ENCODE measurements at places on chromosomes 2 and 18.

GRCh38 chr2:239876271-239876947 lies 148.7 kb downstream of the NDUFA10 start:
- no peak for DNase-seq

- no peak for DNase-seq
Measured at GRCh38 chr18:36798738-36799473, 29.9 kb downstream of the TPGS2 start.

GRCh38 chr2:45373534-45373933 lies 237.5 kb downstream of the SRBD1 start:
- no peak for DNase-seq

DNA sequence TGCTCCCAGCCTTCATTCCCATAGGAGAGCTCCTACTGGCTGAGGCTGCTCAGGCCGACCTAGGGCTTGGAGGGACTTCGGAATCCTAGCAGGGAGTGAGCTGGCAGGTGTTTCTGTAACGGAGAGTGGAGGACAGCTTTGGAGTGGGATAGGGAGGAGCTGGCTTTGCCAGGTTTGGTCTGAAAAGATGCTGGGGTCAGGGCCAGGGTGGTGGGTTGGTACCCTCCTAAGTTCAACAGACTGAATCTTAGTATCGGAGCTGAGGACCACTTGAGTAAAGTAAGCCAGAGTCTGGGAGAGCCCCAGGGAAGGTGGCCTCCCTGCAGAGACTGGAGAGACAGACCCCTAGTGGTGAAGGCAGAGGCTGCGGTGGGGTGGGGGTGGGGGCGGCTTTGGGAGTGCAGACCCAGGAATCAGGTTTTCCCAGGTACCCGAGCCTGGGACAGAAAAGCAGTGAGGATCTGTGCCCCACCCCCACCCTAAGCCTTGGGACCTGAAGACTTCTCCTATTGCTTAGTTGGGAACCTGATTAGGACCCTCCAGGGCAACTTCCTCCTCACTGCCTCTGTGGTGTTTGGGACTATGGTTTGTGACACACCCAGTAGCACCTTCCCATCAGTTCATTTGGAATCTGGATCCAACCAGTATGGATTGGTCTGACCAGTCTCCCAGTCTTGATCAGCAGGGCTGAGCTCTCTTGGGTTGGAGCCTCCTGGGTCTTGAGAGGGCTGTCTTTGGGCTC lies 3.0 kb downstream of the CNNM4 start:
- no peak for DNase-seq

GRCh38 chr2:121804340-121804739 lies 48.9 kb downstream of the TSN start:
- no peak for DNase-seq

DNA sequence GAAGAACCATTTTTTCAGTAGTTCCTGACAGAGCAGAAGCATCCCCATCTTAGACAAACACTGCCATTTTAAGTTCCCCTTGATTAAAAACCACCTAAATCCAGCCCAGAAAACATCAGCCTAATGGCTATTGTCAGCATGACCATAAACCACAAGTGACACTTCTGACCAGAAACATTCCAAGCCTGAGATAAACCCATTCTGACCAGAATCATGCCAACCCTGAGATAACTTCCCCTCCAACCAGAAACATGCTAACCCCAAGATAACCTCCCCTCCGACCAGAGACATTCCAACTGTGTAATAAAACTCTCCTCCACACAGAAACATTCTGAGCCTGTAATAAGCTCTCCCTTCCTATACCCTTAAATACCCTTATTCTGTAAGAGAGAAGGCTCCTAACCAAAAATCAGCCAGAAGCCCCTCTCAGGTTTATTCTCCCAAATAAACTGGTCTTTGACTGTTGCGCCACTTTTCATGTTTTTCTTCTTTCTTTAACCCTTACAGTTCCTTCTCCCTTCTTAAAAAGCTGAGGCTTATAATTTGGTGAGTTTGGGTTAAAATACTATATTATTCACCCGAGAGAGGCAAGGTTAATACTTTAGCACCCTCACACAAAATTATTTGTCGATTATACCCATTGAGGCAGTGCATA lies 149.7 kb downstream of the HNMT start:
- DNase-seq, result no peak

- peak; percentile 16 for DNase-seq
Measured at GRCh38 chr18:41992703-41993102, 37.7 kb downstream of the PIK3C3 start.

- DNase-seq, result no peak
Measured at GRCh38 chr2:151670846-151671597, 63.3 kb downstream of the NEB start.

DNA sequence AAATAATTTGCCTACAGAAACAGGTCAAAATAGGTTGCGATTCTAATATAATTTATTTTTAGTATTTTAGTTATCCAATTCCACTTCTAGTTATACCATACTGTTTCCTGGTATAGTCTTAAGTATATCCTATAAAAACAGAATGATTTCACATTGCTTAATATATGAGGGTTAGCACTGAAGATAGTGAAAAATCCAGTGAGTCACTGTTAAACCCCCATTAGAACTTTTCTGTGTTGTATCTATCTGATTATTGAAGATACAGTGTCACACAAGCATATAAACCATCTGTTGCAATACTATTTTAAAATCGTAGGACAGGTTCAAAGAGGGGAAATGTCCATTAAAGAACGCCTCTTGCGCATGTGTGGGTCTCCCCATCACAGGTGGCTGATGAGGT lies 110.0 kb downstream of the FEZ2 start:
- DNase-seq, result no peak

GRCh38 chr18:48777026-48777743 lies 173.6 kb downstream of the SMAD7 start:
- DNase-seq, result peak; percentile 78

DNA sequence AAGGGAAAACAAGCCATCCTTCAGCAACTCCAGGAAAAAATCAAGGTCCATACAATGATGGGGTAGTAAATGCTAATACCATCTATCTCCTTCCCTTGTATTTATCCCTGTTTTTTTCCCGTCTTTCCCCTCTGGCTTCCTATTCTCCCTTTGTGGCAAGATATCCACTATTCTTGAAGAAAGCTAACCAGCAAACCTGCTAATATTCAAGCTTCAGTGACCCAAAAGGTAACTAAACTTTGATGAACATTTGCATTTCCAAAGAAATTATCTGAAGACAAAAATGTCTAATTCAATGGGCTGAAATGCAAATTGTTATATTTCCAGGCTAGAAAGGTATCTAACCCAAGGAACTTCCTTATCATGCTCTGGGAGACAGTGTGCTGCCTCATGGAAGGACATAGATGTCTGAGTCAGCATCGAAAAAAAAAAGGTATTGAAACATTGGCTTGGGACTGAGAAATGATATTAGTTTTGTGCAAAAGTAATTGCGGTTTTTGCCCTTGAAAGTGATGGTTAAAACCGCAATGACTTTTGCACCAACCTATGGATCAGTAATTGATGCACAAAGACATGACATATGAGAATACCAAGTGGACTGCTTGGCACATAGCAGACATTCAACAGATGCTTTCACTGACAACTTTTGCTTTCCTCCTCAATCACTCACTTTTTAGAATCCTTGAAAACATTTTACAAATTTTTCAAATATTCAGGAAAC lies 63.7 kb upstream of the HNMT start:
- DNase-seq, result no peak

- no peak for DNase-seq
Measured at GRCh38 chr2:236036045-236036444, 132.1 kb downstream of the GBX2 start.

GRCh38 chr18:55841314-55841713 lies 253.3 kb upstream of the TCF4 start:
- no peak for DNase-seq

- DNase-seq, result no peak
Measured at GRCh38 chr18:4107049-4107467, 348.0 kb downstream of the DLGAP1 start.

GRCh38 chr18:668260-668659 lies 10.8 kb downstream of the TYMS start:
- no peak for DNase-seq

DNA sequence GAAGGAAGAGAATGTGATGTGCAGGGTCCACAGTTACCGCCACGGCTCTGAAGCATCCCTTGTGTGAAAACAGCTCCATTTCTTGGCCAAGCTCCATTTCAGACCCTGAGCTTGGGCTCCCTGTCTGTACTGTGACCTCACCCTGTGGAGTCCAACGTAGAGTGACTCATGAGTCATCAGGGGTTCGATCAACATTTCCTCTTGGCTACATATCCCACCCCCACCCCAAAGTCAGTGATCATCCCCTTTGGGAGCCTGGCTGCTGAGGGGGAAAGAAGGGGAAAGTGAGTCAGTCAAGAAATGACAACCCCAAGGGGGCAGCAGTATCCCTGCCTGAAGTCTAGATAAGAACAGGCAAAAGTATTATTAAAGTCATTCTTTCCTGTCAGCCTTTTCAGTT lies 62.2 kb downstream of the PAPOLG start:
- peak; percentile 30 for DNase-seq

- DNase-seq, result no peak
Measured at GRCh38 chr2:71618327-71619113, 165.2 kb downstream of the DYSF start.

- no peak for DNase-seq
Measured at GRCh38 chr2:102660574-102660973, 41.2 kb downstream of the SLC9A2 start.

- DNase-seq, result no peak
Measured at GRCh38 chr18:76453932-76454331, 41.1 kb downstream of the ZNF516 start.

GRCh38 chr2:238700117-238700457 lies 147.8 kb upstream of the TWIST2 start:
- no peak for DNase-seq

DNA sequence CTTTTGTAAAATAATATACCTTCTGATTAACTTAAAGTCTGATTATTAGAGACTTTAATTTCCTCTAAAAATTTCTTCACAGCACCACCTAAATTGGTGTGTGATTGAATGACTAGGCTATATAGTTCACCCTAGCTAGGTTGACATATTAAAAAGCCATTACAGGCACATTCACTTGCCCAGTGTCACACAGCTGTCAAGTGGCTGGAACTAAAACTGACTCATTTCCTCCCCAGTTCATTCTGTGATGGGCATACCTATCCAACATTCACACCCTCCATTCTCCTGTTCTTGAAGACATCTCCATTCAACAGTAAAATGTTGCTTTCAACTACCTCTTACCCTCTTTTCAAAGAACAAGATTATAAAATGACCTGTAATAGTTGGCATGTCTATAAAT lies 334.5 kb downstream of the ARHGAP15 start:
- DNase-seq, result peak; percentile 63

GRCh38 chr2:3160751-3161330 lies 216.8 kb downstream of the EIPR1 start:
- no peak for DNase-seq

DNA sequence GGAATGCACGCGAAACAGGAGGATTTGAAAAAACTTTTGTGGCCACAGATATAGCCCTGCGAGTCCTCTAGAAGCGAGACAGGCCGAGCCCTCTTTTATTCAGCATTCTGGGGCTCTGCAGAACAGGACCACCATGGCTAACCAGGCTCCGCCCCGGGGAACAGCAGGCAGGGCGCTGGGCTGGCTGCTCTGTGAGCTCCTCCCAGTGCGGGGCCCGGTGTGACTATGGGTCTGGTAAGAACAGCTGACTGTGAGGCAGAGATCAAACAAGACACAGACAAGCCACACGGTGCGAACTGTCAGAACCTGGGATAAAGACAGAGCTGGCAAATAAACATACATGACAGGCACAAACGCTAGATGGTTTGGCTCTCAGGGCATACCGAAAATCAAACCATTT lies 15.5 kb downstream of the PXDN start:
- no peak for DNase-seq

DNA sequence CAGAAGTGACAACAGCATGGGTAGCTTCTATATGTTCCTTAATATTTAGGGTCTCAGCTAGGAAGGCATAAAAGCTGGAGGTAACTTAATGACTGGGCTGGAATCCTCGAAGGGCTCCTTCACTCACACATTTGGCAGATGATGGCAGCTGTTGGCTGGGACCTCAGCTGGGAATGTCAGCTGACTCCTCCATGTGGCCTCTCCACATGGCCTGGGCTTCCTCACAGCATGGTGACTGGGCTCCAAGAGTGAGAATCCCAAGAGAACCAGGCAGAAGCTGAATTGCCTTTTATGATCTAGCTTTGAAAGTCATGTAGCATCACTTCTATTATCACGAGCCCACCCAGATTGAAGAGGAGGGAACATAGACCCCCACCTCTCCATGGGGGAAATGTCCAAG lies 54.9 kb downstream of the TET3 start:
- no peak for DNase-seq

DNA sequence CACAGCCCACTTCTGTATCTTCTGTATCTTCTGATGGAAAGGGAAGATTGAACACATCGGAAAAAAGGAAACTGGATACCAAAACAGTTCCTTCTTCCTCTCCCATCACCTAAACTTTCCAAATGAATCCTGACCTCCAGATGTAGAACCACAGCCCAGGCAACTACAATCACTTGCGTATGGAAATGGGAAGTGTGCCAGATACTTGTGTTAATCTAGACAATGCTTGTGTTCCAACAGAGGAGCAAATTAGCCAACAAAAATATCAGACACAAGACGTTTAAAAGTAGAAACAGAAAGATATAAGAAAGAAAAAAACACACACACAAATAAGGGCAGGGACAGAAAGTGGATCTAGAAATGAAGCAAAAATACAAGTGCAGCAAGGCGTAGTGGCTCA lies 31.4 kb upstream of the DUSP2 start:
- no peak for DNase-seq

DNA sequence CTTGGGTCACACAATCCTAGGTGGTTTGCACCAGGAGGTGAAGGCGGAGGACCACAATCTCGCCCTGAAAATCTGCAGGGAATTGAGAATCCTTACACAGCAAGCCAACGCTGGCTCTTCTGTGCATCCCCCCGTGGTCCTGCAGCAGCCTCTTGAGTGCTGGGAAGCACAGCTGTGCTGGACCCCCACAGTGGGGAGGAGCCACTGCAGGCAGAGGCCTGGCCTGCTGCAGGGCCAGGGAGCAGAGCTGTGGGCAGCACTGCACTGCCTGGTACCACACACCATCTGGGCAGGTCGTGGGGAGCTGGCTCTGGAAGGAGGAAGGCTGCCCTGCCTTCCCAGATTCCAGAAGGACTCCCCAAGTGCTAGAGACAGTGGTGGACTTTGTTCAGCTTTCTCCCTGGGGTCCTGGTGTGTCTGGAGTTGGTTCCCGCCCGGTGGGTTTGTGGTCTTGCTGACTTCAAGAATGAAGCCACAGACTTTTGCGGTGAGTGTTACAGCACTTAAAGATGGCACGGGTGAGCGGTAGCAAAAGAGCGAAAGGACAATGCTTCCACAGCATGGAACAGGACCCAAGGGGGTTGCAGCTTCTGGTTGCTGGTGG lies 106.3 kb downstream of the FAM168B start:
- DNase-seq, result no peak

DNA sequence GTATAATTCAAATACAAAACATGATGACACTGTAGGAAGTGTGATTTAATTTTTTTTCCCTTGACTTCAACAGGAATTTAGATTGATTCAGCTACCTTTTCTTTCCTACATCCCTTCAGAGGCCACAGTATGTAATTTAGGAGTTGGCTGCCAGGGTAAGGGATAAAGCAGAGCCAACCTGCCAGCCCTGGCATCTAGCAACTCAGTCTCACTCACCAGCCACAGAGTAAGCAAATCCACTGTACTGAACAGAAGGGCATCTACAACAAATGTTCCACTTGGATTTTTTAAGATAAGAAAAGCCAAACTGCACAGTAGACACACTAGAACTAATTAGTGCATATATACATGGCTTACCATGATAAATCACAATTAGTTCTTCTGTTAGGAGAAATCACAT lies 54.3 kb upstream of the PEX13 start:
- no peak for DNase-seq

- DNase-seq, result no peak
Measured at GRCh38 chr2:100233061-100233460, 89.2 kb downstream of the LONRF2 start.

All from activated CD4-positive, alpha-beta T cell treated with anti-CD3 and anti-CD28 coated beads, Interleukin-10, Interleukin-2, amounts not matched to agents 100 ng/mL and 50 ng/mL, durations not matched to agents 16 hours and 8 hours (primary cell).